ENCODE measurements at places on chromosomes 6 and 20.

- no peak for DNase-seq
These were observed 75.1 kb downstream of the NINL start for GRCh38 chr20:25510202-25510601.

GRCh38 chr6:169622618-169623017, 79.2 kb downstream of the WDR27 start:
- no peak for DNase-seq

DNA sequence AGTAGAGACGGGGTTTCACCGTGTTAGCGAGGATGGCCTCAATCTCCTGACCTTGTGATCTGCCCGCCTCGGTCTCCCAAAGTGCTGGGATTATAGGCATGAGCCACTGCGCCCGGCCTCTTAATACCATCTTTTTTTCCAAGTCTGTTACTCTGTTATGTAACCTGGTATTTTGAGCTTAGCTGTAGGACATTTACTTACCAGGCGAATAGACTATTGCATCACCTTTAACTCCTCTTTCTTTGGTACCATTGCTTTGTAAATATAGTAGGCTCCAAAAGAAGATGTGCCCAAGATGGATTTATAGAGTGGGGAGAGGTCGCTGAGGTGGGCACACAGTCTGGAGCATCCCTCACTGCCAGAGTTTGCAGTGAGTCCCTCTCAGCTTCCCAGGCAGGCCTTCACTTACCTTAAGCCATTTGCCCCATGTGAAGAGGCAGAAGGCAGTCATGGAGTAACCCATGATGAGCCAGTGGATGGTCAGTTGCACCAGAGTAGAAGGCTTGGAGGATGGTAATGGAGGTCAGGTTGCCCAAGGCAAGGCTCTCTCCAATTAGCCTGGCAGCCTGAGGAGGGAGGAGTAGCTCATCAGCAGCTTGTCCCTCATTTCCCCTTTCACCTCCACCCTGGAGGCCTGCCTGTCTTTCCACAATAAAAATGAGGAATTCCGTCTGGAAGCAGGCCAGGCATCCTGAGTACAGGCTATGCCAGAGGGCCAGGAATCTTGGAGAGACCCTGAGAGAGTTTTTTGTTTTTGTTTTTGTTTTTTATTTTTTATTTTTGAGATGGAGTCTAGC, 9.7 kb downstream of the TIAM2 start:
- no peak for DNase-seq

- no peak for DNase-seq
These were observed 416.0 kb downstream of the PLCB1 start for GRCh38 chr20:8547968-8548588.

GRCh38 chr20:17843246-17844132, 125.1 kb downstream of the SNX5 start:
- DNase-seq, result no peak

- no peak for DNase-seq
These were observed 263.4 kb upstream of the MAN1A1 start for GRCh38 chr6:119612911-119613381.

GRCh38 chr6:5590187-5590586, 328.9 kb downstream of the FARS2 start:
- DNase-seq, result no peak
